ENCODE measurements at places on chromosomes 6 and 20.

DNA sequence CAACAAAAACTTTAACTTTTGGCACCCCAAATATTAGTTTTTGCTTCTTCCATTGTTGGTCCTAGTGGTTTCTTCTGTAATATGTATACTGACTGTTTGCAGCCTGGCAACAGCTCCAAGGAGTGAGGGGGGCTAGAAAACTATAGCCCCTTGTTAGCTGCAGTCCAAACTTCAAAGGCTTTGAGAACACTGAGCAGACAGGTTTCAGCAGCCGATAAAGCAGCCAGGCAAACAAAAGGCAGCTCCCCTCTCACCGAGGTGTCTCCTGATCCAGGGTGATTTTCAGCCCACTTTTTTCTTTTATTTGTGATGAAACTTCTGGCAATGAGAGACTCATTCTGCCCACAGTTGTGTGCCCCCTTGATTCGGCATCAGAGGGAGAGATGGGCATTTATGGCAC, 80.7 kb downstream of the OLIG3 start:
- no peak for DNase-seq

- no peak for DNase-seq
Observed at GRCh38 chr20:49446808-49447207, 35.7 kb downstream of the KCNB1 start.

DNA sequence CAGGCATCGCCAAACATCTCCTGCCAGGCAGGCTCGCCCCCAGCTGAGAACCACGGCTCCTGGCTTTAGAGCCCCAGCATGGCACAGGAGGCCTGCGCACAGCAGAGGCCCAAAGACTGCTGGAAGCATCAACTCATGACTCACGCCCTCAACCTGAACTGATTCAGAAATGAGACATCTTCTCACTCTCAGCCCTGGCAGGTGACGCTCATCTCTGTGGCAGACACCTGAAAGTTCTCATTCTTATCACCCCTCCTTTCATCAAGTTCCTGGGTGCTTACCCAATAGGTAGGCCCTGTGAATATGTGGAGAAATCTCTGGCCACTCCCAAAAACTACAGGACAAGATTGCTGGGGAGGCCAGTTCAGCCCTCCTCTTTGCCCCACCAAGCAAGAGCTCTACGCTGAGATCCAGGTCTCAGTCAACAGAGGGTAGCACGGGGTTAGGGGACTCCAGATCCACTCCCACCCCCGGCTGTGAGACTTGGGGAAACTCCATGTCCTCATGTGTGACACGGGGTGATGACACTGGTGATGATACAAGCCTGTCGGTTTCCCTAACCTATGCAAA, 11.3 kb downstream of the NFATC2 start:
- DNase-seq: peak; percentile 97

GRCh38 chr6:144528743-144529425, 243.7 kb downstream of the UTRN start:
- peak; percentile 51 for DNase-seq

- no peak for DNase-seq
Observed at GRCh38 chr6:3669916-3670315, 81.6 kb downstream of the PXDC1 start.

DNA sequence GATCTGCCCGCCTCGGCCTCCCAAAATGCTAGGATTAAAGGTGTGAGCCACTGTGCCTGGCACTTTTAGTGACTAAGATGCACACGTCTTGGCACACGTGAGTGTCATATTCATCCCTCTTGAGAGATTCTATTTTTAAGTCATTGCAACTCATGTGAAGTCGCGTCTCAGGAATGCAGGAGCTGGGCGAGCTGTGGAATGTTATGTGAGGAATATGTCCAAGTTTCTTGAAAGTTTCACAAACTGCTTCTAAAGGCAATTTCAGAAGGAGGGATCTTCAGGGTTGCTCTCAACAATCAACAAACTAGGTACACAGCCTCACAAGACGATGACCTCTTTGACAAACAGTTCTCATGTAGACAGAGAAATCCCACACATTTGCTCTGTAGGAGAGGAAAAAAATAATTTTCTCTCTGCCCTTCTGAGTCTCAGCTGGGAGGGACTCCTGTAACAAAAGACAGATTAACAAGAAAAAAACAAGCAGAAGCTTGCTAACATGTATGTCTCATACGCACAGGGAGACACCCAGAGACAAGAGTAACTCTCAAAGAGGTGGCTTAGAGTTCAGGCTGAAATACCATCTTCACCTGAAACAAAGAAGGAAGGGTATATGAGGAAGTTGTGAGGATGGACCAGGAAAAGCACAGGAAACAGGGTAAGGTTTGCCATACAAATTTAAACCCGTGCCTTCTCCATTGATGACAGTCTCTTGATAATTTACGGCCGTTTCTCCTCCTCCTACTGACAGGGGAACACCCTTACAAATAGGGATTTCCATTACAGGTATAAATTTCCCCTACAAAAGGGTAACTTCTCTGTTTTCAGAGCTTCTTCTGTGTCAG, 45.3 kb upstream of the FAM50B start:
- peak; percentile 96 for DNase-seq

DNA sequence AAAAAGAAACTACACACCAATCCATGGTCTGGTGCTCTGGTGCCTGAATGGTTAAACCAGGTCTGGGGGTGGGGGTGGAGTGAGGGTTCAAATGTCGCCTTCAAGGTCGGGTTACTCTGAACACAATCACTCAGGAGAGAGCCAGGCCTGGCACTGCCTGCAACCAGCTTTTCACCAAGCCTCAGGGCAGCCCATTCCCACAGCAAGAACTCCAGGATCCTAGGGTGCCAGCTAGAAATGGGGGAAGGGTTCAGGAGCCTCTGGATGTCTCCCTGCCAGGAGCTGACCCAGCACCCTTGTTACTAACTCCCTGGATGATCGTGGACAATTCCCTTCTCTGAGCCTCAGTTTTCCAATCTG, 6.7 kb downstream of the SDC4 start:
- no peak for DNase-seq

GRCh38 chr6:110558575-110558974, 82.2 kb upstream of the SLC22A16 start:
- no peak for DNase-seq

DNA sequence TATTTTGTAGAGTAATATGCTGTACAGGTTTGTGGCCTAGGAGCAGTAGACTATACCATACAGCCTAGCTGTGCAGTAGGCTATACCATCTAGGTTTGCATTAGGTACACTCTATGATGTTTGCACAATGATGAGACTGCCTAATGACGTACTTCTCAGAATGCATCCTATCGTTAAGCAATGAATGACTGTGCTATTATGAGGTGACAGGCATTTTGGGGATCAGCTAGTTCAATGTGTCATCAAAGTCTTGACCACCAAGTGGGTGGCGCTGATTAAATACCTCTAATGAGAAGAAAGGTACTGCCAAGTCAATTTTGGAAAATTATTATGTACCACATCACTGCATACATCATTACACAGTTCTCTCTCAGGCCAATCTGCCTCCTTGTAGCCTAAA, 190.2 kb downstream of the BACH2 start:
- DNase-seq: peak; percentile 31

DNA sequence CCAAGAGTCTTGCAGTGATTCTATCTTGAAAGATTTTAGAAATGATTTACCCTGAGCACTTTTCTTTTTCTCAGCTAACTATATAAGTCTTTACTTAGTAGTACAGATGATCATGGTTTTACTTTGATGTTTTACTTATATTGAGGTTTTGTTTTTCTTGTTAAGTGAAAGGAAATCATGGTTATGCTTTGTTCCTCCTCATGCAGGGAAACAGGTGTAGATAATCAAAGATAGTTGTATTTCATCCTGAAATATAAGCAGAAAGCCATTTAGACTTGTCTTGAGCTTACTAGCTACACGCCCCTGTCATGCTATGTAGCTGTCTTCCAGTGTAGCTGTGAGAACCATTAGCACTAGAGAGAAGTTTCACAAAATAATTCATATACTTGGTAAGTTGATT, 113.9 kb downstream of the HIVEP1 start:
- no peak for DNase-seq

- DNase-seq: no peak
Observed at GRCh38 chr6:160523223-160523622, 140.9 kb downstream of the LPA start.

Data from epithelial cell of esophagus (primary cell).